ENCODE measurements at places on chromosomes 7 and 10.

DNA sequence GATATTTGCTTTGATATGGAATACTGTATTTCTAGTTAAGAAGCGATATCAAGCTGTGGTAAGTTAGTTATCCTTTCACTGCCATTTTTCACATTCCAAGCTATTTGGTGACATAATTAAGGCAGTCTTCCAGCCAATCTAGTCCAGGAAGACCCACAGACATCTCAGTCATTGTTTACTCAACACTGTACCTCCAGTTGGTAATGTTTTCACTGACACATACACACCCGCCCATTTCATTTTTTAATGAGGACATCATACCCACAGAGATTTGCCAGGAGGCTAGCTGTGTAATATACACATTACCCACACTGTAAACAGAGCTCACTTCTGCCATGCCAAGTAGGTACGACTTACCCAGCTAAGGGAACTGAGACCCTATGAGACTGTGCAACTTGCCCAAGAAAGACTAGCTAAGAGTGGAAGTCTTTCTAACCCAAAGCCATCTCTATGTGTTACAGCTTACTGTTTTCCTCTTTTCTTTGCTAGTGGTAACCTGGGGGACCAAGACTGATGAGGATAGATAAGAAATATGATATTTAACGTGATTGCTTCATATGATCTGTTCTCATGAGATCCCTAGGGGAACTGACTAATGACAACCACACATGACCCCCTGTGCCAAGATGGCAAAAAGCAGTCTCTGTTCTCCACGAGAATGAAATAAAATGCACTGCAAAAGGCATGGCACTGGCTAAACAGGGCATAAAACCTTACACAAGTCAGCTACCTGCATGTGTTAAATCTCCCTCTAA lies 179.0 kb downstream of the DGKI start:
- no peak for DNase-seq

DNA sequence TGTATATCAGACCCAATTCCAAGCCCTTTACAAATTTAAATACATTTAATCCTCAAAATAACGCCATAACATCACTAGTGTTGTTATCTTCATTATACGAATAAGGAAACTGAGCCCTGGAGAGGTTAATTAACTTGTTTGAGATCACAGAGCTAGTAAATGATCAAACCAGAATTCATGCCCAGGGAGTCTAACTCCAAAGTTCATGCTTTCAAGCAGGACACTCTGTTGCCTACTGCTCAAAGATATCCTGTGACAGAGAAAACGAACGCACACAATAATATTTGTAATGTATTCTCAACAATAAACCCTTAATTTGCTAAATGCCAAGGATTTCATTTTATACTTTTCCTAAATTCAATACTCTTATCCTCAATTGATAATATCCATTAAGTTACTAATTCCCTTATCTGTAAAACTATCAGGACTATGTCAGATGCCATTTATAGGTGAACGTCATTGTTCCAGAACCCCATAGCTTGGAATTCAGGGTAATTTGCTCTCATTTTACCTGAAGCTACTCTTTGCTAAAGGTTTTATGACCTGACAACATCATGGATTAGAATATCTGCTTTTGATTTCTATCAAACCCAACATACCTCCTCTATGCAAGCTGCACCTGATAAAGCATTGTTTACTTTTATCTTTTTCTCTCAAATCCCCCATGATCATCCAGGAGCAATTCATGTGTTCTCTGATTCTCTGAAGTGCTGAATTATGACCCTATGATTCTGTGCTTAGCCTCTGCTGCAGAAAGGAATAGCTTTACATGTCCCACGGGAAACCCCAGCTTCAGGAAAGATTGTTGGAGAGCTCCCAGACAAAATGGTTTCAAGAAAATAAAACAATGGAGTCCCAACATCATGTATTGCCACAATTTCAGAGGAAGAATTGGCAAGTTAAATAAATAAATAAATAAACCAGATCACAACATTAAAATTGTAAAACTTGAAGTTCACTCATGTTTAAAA lies 150.2 kb upstream of the CDK1 start:
- DNase-seq: no peak

DNA sequence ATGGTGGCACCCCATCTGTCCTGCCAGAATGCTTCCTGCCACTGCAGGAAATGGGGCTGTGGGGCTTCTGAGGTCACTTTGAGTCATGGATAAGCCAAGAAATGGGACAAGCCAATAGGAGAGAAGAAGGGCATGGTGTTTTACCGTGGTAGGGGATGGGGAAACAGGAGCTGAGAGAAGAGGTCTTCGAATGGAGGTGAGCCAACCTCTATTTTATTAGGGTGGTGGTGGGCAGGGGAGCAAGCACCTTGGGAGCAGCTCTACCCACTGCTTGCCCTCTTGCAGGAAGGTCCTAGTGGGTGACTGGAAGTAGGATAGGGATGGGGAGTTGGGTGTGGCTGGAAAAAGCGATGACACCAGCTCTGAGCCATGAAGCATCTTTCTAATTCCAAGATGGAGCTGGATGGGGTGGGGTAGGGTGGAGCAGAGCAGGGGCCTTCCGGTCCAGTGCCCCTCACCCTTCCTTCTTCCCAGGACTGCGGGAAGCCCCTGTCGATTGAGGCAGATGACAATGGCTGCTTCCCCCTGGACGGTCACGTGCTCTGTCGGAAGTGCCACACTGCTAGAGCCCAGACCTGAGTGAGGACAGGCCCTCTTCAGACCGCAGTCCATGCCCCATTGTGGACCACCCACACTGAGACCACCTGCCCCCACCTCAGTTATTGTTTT lies 9.1 kb downstream of the ZYX start:
- DNase-seq: no peak

GRCh38 chr7:137832382-137832781 lies 14.4 kb downstream of the DGKI start:
- no peak for DNase-seq

DNA sequence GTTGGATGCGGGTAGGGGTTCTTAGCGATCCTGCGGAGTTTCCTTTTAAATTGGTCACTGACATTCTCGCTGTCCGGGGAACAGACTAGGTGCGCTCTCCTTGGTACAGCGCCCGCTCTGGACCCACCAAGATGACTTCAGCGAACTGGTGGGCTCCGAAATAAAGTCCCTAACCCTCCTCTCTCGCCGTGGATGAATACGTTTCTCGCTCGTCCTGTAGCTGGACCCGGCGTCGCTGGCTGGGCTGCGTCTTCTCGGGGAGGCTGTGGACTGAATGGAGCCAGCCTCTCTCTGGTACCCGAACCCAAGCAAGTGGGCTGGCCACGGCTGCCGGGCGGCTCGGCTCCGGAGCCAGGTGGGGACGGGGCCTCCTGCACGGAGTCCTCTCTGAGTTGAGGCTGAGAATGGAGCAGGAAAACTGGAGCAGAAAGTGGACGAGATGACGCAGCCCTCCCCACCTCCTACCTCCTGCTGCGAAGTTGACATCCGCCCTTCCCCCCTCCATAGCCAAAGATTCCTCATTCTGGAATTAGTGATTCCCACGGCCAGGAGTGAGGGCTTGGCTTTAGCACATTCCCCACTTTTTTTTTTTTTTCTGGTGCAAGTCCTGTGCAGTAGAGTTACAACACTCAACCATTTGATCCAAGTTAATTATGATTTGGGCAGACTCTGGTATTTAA lies 1.5 kb downstream of the UNC5B start:
- no peak for DNase-seq

DNA sequence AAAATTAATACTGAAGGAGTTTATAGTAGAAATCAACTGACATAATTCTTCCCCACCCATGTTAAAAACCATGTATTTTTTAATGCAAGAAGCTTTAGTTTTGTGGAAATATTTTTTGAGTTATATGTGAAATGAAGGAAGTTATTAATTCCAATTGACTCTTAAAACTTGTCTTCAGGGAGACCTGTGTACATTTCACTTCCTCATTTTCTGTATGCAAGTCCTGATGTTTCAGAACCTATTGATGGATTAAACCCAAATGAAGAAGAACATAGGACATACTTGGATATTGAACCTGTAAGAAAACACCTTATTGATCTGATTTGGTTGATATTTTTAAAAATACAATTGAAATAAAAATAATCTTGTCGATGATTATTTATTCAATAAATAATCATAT lies 33.3 kb downstream of the CD36 start:
- no peak for DNase-seq

DNA sequence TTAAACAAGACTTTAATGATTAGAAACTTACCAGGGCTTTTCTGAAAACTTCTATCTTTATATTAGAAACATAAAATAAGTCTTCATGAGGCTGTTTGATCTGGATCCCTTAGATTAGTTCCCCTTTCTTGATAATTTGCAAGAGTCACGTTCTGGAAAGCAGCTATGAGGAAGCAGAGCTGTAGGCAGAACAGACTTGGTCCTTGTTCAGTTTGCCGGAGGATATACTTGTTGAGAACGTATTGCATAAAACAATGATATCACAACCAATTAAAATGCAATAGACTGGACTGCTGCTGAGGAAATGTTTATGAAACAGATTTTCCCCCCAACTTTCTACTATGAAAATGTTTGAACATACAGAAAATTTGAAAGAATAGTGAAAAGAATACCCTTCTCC lies 2.8 kb downstream of the SAMD9L start:
- peak; percentile 30 for DNase-seq

GRCh38 chr10:103599211-103599610 lies 105.7 kb downstream of the NEURL1 start:
- no peak for DNase-seq

GRCh38 chr7:40095695-40096327 lies 38.6 kb downstream of the MPLKIP start:
- no peak for DNase-seq

DNA sequence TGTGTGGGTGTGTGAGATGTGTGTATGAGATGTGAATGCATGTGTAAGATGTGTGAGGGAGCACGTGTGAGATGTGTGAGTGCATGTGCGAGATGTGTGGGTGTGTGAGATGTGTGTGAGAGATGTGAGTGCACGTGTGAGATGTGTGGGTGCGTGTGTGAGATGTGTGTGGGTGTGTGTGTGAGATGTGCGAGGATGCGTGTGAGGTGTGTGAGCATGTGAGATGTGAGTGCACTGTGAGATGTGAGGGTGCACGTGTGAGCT lies 31.0 kb downstream of the PPIF start:
- no peak for DNase-seq

DNA sequence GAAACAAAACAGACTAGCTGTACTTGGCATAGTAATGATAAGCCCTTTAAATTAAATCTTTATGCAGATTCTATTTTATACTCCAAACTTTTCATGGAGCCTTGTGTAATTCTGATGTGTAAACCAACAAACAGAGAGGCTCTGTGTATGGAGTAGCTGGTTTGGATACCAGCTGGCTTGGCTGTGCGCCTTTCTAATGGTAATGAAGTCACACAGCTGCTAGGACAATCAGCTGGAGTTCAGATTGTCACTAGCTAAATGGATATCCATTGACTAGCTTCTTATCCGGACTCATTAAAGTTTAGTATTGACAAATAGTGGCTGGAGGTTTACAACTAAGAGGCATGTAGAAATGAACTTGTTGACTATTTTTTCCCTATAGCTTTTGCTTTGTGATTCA lies 398.4 kb downstream of the DGKB start:
- DNase-seq: peak; percentile 21
